ENCODE measurements at places on chromosomes 5 and 9.

- no peak for DNase-seq
These were observed 362.9 kb upstream of the TLE4 start for GRCh38 chr9:79208791-79209396.

DNA sequence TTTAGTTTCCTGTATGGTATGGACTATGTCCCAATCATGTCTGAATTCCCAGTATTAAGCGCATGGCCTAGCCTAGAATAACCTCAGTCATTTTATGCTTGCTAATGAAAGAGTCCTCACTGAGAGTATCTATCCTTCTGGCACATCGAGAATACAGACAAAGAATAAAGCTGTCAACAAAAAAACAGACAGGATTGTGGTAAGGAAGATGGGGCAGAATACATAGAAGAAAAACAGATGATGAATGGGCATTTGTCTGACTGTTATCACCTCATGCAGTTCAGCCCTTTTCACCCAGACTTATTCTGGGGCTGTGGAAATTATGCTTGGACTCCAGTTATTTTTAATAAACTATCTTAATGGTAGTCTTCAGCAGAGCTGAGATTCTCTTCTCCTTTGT, 363.8 kb upstream of the TNC start:
- no peak for DNase-seq

GRCh38 chr9:98097836-98098235, 21.2 kb downstream of the TRIM14 start:
- DNase-seq, result peak; percentile 31

- no peak for DNase-seq
These were observed 31.7 kb upstream of the MSH3 start for GRCh38 chr5:80622756-80623155.

DNA sequence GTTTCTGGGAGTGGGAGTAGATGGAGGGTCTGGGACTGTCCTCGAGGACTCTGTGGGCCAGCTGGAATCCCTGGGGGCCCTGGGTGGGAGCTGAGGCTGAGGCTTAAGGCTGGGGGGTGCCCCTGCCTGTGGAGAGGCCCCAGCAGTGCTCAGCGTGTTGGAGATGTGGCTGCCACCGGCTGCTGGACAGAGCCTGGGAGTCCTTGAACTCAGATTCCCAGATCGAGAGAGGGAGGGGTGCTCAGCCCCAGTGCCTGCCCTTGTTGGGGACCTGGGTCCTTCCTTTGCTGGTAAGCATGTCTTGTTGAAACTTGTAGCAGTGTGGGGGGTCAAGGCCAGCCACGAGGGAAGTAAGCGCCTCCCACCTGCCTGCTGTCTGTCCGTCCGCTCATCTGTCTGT, 10.7 kb downstream of the RXRA start:
- DNase-seq, result no peak

DNA sequence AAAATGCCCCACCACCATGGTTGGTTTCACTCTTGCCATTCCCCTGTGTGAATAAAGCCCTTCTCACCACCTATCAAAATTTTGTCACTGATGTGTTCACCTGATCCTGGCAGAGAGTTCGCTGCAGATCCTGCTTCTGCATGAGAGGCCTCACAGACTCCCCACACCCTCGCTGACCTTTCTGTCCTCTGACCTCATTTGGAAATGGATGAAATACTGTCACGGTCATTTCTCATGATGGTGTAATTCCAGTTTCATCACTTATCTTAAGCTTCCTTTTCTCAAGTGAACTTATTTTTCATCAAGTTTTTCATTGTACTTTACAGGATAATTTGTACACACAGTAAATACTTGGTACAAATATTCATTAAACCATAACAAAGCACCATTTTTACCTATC, 131.3 kb downstream of the FRMD3 start:
- no peak for DNase-seq

DNA sequence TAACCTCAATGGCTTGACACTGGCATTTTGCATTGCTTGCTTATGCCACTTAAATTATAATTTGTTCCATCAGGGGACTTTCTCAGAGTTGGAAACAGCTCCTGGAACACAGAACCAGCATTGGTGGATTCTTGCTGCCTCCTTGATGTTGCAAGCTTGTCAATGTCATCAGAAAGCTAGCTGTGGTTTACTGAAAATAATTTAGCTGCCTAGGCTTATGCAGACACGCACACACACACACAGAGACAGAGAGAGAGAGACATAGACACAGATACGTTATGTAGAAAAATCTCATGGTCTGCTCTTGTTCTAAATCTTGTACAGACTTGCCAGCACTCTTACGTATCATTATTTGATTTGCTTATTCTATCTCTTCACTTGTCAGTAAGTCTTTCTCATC, 78.0 kb downstream of the HMHB1 start:
- no peak for DNase-seq

DNA sequence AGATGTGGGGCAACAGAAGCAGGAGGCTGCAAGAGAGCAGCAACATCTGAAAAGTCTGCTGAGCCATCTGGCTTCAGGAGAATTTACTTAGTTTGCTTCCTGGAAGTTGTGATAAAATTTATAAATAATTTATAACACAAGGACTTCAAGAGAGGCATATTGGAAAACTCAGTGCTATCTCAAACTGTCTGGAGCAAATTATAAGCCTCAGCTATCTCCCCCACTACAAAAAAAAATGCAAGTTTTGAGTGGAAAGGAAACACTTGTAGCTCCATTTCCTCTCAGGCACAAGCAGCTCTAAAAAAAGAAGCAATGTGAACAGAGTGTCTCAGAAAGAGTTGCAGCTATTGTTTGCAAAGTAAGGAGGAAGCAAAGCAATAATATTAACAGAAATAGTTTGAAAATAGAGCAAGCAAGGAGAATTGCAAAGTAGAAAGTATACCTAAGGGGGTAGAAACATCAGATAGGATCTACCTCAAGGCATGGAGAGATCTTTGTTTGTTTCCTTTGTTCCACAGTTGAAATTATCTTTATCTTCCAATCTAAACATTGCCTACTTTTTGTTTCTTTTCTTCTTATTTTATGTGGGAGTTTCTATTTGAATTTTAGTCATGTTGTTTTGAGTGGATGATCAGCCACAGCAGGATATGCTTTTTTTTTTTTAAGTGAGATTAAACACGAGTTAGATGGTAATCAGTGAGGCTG, 55.9 kb upstream of the IL6ST start:
- no peak for DNase-seq

DNA sequence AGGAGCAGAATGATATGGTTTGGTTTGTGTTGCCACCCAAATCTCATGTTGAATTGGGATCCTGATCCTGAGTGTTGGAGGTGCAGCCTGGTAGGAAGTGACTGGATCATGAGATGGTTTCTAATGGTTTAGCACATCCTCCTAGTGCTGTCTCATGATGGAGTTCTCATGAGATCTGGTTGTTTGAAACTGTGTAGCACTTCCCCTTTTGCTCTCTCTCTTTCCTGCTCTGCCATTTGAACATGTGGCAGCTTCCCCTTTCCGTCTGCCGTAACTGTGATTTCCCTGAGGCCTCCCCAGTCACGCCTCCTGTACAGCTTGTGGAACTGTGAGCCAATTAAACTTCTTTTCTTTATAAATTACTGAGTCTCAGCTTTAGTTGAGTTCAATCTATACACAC, 756.8 kb upstream of the CDH6 start:
- peak; percentile 50 for DNase-seq

- no peak for DNase-seq
These were observed 91.1 kb downstream of the TRIO start for GRCh38 chr5:14234204-14234603.

- DNase-seq, result no peak
These were observed 1.4 kb upstream of the NKD2 start for GRCh38 chr5:1007221-1007680.

GRCh38 chr5:103218164-103218563, 40.4 kb upstream of the MACIR start:
- no peak for DNase-seq

DNA sequence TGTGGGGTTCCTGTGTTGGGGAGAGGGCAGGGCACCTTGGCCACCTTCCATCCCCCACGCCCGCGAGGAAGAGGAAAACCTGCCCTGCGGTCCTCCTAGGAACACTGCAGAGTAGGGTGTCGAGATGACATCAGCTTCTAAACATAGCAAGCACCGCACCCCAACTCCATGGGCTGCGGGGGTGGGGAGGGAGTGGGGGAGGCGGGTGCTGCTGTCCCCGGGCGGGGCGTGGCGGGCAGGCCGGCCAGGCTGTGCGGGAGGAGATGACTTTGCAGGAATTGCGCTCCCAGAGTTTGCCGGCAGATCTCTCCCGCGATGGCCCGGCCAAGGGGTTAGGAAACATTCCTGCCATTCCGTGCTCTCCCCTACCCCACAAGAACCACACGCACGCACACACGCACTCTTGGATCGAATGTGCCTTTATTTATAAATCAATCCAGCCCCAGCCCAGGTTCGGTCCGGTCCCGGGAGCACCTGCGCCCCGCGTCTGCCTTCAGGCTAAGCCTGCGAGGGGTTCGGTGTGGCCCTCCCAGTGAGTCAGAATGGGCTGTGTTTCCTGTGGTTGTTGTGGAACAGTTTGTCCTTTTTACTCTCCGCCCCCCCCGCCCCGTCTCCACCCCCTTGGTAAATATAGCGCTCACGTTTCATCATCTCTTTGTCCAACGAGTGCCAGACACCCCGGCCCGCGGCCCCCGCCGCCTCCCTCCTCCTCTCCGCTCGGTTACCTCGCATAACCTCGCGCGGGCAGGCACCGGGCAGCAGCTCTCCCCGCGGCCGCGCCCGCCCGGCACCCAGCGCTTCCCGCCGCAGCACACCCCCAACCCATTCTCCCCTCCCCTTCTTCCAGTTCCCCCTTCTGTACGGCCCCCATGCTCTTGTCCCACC, 5.3 kb upstream of the KLF9 start:
- peak; percentile 88 for DNase-seq

- no peak for DNase-seq
These were observed 635 bp downstream of the IFT74 start for GRCh38 chr9:26956860-26957233.

GRCh38 chr5:61020415-61020814, 75.4 kb downstream of the NDUFAF2 start:
- DNase-seq, result no peak

GRCh38 chr5:57247765-57248164, 73.9 kb downstream of the GPBP1 start:
- DNase-seq, result no peak

DNA sequence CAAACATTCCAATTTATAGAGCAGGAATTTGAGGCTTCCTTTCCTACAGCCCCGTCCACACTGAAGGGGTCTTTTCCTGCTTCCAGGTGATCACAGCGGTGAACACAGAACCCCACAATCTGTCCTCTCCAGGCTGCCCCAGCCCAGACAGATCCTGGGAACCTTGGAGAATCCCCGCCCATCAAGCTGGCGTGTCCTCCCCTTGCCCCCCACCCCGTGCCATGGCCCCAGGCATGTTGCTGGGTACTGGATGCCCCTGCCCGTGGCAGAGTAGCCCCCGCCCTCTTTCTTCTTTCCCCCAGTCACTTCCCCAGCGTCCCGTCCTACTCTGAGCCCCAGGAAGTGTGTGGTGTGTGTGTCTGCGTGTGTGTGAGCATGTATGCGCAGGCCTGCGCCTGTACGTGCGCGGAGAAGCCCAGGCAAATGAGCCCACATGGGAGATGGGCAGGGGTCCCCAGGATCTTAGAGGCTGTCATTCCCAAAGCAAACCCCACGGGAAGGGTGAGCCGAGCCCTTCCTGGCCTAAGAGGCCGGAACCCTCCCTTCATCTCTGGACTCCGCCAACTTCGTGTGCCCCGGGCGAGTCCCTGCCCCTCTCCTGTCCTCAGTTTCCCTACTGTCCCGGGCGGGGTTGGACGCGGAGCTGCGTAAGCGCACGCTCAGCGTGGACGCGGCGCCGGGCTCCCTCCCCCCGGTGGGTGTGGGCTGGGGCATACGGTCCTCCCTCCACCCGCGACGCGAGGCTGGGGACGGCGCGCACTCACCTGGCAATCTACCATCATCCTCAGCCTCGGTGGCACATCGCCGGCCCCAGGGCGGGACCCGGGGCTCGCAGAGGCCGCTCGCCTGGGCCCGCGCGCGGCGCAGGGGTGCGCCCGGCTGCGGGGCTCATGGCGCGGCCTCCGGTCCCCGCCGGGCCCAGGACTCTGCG, 15.2 kb downstream of the GBGT1 start:
- DNase-seq, result peak; percentile 76

DNA sequence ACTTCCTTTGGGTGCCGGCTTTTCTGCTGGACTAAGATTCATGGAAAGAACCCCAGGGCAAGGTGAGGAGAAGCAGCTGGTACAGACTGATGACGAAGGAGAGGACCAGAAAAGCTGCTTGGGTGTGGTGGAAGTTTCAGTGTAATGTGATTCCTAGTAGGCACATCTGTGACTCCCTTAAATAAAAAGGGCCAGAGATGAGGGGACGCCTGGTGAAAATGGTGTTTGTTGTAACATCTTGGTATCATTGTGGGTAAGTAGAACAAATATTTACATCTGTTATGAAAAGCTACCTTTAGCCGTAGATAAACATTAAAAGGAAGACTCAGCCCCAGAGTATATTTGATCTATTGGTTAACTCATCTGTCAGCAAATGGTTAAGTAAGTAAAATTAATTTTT, 33.8 kb downstream of the OTULINL start:
- no peak for DNase-seq

GRCh38 chr5:6567835-6568234, 65.0 kb downstream of the NSUN2 start:
- no peak for DNase-seq

GRCh38 chr5:137146402-137146890, 352.7 kb downstream of the SPOCK1 start:
- DNase-seq, result no peak

- no peak for DNase-seq
These were observed 198.3 kb upstream of the TBC1D2 start for GRCh38 chr9:98453589-98454311.
